ENCODE measurements at places on chromosomes 12 and 14. TPM values are rescaled to one million over a fixed set of nuclear protein-coding genes. Genes with fewer than 3 reads are reported as not detected.
A peak's percentile ranks its signal among the peaks of the same experiment; 100 is the strongest.

The KRT6C gene
- not detected for total RNA-seq

The OR6C2 gene
- total RNA-seq = not detected

The TMEM233 gene
- total RNA-seq = not detected

The GLS2 gene
- not detected for total RNA-seq

The KRT85 gene
- not detected for total RNA-seq

The ZC2HC1C gene
- total RNA-seq = 1.6 TPM

The SOAT2 gene
- total RNA-seq = not detected

The ABCD2 gene
- 0.25 TPM for total RNA-seq

The RAD9B gene
- total RNA-seq = 5.5 TPM

GRCh38 chr14:53951627-53952303 is 4.9 kb downstream of the BMP4 start:
- DNase-seq = no peak

- peak; percentile 51 for DNase-seq
Measured at GRCh38 chr14:64758025-64758521, 53.8 kb downstream of the PLEKHG3 start.

DNA sequence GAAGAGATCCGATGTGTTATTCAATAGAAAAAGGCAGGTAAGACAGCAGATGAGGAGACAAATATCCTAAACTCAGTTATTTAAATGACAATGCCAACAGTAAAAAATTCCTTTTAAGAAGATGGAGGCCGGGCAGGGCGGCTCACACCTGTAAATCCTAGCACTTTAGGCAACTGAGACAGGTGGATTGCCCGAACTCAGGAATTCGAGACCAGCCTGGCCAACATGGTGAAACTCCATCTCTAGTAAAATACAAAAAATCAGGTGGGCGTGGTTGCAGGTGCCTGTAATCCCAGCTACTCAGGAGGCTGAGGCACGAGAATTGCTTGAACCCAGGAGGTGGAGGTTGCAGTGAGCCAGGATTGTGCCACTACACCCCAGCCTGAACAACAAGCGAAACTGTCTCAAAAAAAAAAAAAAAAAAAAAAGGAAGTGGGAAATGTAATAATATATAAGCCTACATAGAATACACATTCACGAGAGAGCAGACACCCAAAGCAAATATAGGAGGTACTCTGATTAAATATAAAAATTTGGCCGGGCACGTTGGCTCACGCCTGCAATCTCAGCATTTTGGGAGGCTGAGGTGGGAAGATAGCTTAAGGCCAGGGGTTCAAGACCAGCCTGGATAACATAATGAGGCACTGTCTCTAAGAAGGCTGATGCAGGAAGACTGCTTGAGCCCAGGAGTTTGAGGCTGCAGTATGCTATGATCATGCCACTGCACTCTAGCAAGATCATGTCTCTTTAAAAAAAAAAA is 19.0 kb downstream of the CORO1C start:
- DNase-seq = no peak

DNA sequence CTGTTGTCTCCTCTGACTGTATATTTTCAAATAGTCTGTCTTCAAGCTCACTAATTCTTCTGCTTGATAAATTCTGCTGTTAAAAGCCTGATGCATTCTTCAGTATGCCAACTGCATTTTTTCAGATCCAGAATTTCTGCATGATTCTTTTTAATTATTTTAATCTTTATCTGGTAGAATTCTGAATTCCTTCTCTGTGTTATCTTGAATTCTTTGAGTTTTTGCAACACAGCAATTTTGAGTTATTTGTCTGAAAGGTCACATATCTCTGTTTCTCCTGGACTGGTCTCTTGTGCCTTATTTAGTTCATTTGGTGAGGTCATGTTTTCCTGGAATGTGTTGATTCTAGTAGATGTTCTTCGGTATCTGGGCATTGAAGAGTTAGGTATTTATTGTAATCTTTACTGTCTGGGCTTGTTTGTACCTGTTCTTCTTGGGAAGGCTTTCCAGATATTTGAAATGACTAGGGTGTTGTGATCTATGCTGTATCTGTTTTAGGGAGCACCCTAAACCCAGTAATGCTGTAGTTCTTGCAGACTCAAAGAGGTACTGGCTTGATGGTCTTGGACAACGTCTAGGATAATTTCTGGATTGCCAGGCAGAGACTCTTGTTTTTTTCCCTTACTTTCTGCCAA is 193.8 kb upstream of the NPAS3 start:
- DNase-seq = no peak

DNA sequence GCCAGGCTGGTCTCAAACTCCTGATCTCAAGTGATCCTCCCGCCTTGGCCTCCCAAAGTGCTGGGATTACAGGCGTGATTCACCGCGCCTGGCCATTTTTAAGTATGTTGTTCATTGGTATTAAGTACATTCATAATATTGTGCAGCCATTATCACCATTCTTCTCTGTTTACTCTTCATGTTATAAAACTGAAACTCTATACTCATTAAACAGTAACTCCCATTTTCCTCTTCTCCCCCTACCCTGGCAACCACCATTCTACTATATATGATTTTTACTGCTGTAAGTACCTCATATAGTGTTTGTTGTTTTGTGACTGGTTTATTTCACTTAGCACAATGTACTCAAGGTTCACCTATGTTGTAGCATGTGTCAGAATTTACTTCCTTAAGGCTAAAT is 23.1 kb downstream of the METAP2 start:
- no peak for DNase-seq

GRCh38 chr12:127127897-127128296 is 1139.1 kb upstream of the TMEM132C start:
- no peak for DNase-seq

DNA sequence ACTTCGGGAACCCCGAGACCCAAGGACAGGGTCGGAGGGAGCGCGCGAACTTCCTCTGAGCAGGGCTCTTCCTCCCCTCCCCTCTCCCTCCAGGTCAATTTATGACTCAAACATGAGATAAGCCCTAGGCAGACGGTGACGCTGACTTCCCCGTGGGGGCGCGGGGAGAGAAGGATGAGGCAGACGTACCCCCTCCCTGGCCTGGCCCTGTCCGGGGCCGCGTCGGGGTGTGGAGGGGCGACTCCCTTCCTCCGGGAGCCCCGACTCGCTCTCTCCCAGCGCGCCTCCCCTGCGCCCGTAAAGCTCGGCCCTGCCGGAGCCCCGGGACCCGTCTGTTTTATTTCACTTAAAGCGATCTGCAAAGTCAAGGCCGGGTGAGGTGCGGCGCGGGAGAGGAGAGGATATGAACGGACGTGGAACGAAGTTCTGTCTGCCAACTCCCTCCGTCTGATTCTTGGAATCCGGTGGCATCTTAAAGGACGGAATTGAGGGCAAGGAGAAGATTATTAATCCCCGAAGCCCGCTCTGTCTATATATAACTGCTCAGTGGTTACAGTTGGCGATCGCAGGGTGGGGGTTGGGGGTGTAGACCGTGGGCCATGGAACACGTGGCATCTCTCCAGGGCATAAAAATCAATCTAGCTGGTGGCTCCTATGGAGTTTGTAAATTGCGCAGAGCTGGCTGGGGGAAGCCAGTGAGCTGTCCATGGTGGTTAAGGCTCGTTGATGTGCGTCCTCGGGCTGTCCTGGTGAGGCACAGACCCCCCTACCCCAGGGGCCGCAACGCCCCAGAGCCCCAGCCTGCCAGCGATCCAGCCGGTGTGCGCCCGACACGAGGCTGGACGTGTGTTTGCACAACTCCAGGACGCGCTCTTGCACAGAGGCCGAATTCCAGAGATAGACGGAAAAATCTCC is 2.9 kb upstream of the PTHLH start:
- DNase-seq = peak; percentile 72

DNA sequence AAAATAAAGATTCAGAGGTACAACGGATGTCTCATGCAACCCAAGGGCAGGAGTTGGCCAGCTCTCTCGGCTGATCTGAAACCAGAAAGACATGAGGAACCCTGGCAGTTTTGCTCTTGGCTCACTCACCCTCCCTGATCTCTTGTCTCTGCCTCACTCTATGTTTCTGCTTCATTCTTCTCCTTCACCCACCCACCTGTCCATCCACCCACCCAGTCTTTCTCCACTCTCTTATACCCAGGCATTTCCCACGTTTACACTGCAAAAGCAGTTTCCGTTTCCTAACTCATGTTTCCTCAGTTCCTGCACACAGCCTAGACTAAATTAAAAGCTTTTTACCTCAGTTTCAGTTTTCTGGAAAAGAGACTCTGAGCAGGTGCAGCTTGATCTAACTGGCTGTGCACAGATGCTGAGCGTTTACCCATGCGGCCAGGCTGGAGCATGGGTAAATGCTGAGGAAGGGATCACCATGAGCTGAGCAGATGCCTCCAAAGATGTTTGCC is 157.6 kb downstream of the PRKCH start:
- no peak for DNase-seq

DNA sequence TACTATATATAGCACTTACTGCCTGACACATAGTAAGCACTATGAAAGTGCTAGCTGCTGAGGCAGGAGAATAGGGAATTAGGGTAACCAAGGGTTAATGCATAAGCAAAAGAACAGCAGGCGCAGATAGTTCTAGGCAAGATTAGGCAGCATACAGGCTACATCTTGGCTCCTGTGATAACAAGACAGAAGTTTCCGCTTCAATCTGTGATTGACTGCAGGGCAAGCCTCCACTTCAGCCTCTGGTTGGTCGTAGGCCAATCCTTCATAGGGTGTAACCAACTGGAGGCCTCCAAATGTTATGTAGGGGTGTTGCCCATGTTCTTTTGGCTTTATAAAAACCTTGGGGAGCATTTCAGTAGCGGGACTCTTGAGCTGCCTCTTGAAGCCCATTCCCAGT is 46.9 kb downstream of the KLHL28 start:
- DNase-seq = peak; percentile 75

- no peak for DNase-seq
Measured at GRCh38 chr14:48744202-48744601, 842.0 kb downstream of the RPS29 start.

- no peak for DNase-seq
Measured at GRCh38 chr12:64147011-64147631, 75.0 kb downstream of the KICS2 start.

DNA sequence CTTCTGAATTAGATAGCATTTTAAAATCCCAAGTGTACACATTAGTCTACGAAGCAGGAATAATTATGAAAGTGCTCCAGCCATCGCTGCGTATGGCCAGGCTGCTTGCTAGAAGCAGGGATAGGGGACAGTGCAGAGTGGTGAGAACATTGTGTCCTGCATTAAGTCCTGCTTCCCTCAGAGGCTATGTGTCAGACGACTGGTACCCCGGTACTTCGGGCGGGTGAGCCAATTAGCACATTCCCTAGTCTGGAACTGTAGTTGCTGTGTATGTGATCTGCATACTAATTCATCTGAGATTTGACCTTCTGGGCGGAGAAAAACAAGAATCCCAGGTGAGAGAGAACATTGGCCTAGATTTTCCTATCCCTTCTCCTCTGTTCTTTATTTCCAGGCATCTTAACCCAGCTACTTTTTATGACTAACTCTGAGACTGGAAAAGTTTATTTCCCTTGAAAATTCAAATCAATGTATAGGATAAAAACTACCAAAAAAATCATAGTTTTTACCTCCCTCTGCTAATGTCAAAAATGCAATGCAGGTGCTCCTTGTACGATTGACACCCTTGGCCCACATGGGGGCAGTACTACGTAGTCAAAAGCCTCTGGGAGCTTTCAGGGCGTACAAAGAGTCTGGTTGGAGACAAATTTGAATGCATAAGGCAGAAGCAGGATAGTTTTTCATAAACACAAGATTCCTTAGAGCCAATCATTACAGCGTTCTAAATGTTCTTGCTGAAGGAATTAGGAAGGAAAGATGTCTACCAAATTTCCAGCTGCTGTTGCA is 764.3 kb downstream of the NOVA1 start:
- DNase-seq = peak; percentile 64

DNA sequence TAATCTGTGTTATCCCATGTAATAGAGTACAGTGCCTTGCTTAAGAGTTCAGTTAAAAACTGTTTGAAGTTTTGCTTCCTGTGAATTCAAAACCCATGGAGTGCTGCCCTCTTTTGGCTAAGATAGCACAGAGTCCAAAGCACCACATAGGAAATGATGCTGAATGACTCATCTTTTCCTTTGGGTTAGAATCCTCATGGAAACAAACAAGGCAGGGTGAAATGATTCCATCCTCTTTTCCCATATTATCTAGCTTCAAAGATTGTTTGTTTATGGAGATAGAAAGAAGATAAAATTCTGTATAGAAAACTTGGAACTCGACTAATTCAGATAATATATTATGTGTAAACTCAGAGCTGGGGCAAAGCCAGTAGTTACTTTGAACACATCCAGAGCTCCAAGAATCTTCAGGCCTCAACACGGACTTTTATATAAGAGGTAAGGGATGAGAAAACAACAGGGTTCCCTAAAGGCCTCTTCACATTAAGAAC is 87.4 kb downstream of the OTOGL start:
- peak; percentile 98 for DNase-seq

- DNase-seq = peak; percentile 7
Measured at GRCh38 chr12:92582475-92582874, 120.3 kb upstream of the PLEKHG7 start.

DNA sequence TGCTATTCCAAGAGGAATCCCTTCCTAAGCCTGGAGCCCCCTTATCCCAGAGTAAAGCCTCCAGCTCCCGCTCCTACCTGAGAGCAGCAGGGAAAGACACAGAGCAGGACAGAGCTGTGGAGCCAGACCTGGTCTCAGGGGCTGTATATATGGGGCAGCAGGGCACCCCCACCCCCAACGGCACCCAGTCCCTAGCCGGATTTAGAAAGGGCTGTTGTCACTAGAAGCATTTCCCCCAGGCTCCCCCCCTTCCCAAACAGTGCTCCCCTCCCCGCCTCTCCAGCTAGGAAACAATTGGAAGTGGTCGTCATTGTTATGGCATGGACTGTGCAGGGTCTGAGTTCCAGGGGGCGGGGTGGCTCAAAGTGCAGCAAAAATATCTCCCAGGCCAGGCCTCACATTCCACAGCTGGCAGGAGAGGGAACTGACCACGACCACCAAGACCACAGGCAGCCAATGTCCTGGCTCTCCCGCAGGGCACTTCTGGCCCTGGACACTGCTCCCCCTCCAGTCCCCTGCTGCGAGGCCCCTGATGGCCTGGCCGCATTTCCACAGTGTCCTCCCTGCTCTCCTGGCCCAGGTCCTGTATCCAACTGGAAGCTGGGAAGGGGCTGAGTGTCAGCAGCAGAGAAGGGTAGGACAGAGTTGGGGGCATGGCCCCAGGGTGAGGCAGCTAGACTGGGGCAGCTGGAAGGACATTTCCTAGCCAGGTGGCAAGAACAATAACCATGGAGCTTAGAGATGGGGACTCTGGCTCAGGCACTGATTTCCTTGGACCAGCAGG is at the start of gene MYH7:
TSS of gene MYH7 (minus strand) at position 118 of the 784 bp plus-strand sequence. CDS start 1,928 bp downstream, outside the sequence.
- DNase-seq = no peak

DNA sequence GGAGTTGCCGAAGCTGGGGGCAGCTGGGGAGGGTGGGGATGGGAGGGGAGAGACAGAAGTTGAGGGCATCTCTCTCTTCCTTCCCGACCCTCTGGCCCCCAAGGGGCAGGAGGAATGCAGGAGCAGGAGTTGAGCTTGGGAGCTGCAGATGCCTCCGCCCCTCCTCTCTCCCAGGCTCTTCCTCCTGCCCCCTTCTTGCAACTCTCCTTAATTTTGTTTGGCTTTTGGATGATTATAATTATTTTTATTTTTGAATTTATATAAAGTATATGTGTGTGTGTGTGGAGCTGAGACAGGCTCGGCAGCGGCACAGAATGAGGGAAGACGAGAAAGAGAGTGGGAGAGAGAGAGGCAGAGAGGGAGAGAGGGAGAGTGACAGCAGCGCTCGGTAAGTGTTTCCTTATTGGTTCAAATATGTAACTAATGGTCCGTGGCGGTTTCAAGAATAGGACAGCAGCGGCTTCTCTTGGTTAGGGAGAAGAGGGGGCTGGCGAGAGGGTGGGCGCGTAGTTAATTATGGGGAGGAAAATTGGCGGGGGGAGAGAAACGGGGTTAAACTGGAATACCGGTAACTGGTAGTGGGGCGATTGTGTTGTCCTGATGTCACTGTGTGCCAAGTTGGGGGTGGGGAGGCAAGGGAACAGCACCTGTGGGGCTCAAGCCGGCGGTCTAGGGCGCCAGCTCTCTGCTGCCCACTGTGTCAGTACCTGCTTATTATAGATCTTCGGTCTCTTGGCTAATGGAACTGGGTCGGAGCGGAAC is 8.4 kb downstream of the HOXC8 start:
- no peak for DNase-seq

Data from fibroblast of the aortic adventitia (primary cell).